Activated T-helper 1 cell treated with anti-CD3 and anti-CD28 coated beads, Interleukin-2, amount 50 U/mL, for 16 hours (primary cell): ENCODE measurements at places on chromosomes 4 and X.

DNA sequence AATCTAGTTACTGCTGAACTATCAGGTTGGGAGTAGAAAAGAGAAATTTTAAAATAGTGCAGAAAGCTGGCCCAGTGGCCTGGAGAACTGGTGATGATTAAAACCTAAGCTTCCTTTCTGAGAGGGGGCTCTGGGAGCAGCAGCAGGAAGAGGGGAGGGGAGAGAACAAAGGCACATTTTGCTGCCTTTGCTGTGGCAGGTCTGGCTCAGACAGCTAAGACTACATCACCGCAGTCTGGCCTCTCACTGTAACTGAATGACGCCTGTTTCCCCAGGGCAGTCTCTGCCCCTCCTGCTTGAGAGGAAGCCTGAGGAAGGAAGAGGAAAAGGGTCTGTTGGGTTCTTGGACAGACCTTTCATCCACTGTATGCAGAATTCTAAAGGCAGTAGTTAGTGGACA lies 148.5 kb downstream of the FRAS1 start:
- no peak for DNase-seq

- DNase-seq, result no peak
Measured at GRCh38 chr4:38983291-38983690, 48.9 kb downstream of the TMEM156 start.

- DNase-seq, result no peak
Measured at GRCh38 chr4:185332575-185333464, 62.9 kb downstream of the LRP2BP start.

DNA sequence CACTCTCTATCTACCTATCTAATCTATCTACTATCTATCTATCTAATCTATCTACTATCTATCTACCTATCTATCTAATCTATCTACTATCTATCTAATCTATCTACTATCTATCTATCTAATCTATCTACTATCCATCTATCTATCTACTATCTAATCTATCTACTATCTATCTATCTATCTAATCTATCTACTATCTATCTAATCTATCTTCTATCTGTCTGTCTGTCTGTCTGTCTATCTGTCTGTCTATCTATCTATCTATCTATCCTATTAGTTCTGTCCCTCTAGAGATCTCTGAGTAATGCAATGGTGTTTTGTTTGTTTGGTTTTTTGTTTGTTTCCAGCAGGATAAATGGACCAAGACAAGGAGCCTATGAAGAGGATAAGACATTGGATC lies 9.4 kb upstream of the ASMTL start:
- DNase-seq, result no peak

DNA sequence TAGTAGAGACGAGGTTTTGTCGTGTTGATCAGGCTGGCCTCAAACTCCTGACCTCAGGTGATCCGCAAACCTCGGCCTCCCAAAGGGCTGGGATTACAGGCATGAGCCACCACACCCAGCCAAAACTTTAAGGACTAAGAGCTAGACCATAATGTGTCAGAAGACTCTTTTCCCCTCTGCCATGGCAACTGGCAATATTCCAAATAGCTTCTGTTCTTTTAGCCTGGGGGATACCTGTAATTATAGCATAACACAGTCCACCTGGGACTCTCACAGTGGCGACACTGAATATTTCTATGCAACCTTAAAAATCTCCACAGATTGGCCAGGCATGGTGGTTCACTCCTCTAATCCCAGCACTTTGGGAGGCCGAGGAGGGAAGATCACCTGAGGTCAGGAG lies 45.5 kb upstream of the RBM47 start:
- no peak for DNase-seq
